Stimulated activated CD4-positive, alpha-beta T cell treated with anti-CD3 and anti-CD28 coated beads, TNF-alpha, amount 100 ng/mL, for 24 hours (primary cell): ENCODE measurements at places on chromosomes 3 and 15.

- no peak for DNase-seq
Observed at GRCh38 chr3:187878772-187879518, 133.7 kb upstream of the BCL6 start.

- DNase-seq, result no peak
Observed at GRCh38 chr3:13575459-13576061, 26.6 kb downstream of the FBLN2 start.

DNA sequence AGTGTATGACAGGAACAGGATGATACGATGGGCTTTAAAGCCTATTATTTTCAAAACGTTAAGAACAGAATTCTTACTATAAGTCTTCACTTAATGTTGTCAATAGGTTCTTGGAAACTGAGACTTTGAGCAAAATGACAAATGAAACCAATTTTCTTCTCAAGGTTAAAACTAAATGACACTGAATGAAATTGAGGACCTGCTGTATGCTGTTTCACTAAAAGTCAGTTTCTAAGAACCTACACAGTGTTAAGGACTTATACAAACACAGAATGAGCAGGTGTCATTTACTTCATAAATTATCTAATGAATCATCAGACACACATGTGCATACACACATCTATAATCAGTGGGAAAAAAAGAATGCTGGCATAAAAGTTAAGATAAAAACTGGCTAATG is 106.9 kb downstream of the RFTN1 start:
- DNase-seq, result no peak

GRCh38 chr3:70832834-70833205 is 520.4 kb upstream of the MDFIC2 start:
- DNase-seq, result no peak

DNA sequence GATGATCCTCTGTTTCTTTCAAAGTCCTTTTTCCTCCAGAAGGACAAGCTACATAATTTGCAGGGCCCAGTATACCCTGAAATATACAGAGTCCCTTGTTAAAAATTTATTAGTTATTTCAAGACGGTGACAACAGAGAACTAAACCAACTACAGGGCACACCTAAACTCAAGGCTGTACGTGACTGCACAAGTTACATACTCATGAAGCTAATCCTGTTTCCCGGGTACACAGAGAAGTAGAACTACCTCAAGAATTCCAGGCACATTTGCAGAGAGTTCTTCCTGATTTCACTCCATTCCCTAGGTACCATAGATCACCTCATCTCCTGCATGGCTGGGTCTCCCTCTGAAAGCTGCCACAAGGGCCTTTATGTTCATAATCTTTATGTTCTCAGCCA is 279.4 kb upstream of the ARL6 start:
- DNase-seq, result no peak

- no peak for DNase-seq
Observed at GRCh38 chr3:193824365-193824764, 231.4 kb downstream of the OPA1 start.

GRCh38 chr3:13152826-13153710 is 79.8 kb upstream of the IQSEC1 start:
- DNase-seq, result no peak

- no peak for DNase-seq
Observed at GRCh38 chr3:65538101-65538500, 500.6 kb downstream of the MAGI1 start.

- DNase-seq, result no peak
Observed at GRCh38 chr3:101779822-101780381, 891 bp downstream of the NXPE3 start.

DNA sequence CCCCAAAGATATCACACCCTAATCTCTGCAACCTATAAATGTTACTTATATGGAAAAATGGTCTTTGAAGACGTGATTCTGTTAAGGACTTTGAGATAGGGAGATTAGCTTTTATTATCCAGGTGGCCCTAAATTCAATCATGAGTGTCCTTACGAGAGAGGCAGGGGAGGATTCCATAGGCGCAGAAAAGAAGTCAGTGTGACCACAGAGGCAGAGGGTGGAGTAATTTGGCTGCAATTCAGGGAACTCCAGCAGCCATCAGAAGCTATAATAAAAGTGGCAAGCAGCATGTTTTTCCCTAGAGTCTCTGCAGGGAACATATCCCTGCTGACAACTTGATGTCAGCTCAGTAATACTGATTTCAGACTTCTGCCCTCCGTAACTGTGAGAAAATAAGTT is 315.2 kb upstream of the ROBO2 start:
- DNase-seq, result no peak

GRCh38 chr15:77148191-77148590 is 77.3 kb upstream of the TSPAN3 start:
- DNase-seq, result no peak

GRCh38 chr15:70362886-70363285 is 265.2 kb upstream of the TLE3 start:
- DNase-seq, result no peak

DNA sequence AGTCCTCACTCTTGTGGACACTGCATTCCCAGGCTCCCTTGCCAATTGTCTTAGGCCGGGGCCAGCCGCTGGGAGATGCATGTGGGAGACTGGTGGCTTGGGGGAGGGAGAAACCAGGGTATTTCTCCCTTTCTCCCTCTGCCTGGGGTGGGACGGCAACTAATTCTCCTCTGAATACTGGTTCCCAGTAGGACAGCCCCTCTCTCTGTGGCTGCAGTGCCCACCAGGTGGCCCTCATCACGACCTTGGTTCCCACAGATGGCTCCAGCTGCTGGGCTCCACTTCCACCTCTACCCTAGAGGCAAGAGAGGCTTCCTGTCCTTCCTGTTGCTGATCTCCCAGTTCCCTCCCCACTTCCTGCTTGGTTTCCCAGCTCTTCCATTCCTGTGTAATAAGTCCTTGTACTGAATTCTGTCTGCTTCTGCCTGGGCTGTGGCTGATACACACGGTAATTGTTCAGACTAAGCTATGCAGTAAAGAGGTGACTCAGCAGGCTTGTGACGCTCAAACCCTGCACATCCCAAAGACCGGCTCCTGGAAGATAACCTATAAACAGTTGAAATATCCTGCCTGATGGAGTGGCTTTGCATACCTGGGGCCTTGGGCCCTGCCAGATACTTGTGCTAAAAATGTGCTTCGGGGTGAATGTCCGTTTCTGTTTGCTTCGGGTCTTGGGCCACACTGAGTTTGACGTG is 20.4 kb upstream of the COPG1 start:
- DNase-seq, result no peak

DNA sequence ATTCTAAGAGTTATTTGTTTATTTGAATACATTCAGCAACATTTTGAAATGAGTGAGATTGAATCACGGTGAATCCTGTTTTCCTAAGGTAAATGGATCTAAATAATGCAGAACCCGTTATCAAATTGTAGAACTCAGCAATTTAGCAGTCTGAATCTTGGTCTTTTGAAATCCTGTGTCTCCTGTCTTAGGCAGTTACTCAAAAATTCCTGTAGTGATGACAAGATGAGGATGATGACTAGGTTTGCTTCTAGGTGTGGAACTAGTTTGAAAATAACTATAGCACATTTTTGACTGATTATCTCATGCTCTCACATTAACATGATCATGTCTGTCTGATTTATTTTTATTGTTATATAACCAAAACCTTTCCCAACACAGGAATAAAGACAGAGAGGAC is 115.0 kb downstream of the RAP2B start:
- no peak for DNase-seq

DNA sequence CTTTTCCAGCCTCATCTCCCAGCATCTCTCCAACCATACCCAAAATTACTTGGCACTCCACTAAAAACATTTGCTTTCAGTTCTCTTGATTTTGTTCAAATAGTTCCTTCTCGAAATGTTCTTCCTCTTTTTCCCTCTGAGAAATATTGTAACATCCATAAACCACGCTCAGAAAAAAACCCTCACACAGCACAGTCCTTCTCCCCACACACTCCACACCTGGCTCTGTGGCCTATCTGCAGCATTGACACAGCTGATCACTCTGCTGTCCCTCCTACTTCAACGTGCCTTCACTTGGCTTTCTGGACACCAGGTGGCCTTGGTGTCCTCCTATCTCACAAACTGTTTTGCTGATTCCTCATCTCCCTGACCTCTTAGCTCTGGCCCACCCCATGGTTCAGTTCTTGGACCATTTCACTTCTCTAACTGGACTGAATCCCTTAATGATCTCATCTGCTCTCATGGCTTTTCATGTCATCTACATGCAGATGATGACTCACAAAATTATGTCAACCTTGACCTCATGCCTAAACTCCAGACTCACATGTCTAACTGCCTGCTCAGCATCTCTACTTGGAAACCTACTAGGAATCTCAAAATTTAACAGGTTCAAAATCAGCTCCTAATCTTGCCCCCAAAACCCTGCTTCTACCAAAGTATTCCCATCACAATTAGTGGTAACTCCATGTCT is 93.3 kb downstream of the TRIM42 start:
- DNase-seq, result no peak

DNA sequence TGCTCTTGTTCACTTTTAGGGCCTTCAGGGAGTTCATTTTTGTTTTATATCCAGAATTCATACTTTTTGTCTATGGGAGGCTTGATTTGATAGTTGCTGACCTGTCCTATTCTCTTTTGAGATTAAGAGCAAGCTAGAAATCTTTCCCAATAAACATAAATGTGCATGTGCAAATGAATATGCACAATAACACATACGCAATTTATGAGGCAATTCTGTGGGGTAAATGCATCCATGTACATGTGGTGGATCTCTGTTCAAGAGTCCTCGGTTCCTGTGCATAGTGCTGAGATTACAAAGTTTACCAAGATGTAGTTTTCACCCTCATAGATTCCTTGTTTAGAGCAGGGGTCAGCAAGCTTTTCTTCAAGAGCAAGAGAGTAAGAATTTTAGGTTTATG is 640.7 kb downstream of the EDEM1 start:
- DNase-seq, result no peak

DNA sequence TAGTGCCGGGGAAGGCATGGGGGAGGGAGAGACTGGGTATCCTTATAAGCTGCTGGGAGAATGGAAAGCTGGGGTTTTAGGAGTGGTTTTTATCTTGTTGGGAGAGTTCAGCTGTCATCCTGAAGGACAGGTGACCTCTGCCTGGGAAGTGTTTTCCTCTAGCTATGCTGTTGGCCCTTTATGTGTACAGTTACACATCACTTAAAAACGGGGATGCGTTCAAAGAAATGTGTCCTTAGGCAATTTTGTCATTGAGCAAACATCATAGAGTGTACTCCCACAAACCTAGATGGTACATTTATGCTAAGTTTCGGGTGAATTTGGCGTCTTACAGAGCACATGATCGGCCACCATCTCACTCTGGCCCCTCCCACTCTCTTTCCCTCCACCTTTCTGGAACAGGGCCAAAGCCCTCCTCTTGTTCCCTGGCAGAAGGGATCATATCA is 164.3 kb upstream of the NUDT16 start:
- no peak for DNase-seq

DNA sequence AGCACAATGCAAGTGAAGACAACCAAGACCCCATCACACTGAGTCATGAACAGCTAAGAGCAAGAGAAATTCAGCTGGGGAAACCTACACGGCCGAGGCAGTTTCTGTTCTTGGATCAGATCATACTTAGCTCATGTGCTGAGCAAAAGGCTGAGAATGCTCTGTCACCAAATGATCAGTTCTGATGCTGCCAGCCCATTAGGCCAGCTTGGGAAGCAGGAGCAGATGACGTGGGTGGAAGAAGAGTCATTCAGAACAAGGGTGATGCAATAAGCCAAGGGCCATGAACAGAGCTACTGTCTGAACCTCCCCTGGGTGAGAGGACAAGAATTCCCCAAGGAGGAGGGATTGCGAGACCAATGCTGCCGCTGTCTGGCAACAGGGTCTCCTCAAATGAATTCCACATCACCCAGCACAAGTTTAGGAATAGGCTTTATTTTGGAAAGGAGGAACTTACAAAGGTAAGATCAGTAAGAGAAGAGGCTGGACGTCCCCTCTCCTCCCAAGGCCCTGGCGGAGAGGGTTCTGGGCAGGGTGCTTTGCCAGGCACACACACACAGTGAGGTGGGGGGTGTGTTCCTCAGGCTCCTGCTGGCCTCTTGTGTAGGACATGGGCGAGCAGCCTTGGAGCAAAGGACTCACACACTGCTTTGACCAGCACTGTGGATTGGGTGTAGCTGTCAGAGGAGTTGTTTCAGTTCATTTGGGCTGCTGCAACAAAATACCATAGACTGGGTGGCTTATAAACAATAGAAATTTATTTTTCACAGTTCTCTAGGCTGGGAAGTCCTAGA is 65.6 kb upstream of the CTXND1 start:
- no peak for DNase-seq

DNA sequence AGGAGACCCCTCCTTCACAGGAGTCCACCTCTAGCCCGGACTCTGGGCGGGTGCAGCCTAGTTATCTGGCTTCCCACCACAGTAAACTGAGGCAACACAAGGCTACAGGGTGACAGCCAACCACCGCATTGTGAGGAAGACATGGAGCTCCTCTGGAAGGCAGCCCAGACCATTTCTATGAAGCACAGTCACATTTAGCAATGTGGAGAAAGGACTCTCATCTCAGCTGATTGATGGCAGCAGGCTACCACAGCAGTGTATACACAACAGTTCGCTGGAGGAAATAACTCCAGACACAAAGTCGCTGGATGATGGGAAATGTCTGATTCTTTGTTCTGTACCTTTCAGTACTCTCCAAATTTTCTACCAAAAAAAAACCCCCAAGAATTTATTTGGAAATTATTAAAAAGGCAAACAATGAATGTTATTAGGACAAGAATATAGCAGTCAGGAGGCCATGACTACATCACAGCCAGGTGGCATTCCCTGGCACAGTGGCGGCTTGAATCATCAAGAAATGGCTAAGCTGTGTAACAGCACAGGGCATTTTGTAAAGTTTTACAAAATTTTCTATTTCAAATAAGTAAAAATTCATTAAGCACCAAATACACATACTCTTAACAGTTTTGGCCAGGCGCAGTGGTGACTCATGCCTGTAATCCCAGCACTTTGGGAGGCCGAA is 40.1 kb downstream of the FAN1 start:
- DNase-seq, result no peak

DNA sequence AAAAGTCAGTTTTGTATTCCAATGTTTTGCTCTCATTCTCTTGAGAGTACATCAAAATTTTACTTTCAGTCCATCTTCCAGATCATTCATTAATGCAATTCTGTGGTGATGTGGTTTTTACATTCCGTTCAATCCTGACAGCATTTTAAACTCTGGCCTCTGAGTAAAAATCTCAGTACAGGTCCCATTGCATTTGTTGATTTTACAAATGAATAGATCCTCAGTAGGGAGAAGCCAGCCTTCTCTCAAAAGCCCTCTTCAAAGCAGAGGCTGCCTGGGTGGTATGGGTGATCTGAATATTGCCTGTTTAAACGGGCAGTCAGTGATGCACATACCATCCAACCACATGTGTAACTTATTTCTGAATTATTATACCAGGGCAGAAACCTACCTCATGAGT is 72.5 kb upstream of the TSC22D2 start:
- DNase-seq, result no peak

- no peak for DNase-seq
Observed at GRCh38 chr3:188241072-188241471, 87.1 kb downstream of the LPP start.

- no peak for DNase-seq
Observed at GRCh38 chr3:37500518-37500917, 326.1 kb upstream of the LRRFIP2 start.
